ENCODE measurements at places on chromosomes 6 and 20.

GRCh38 chr6:161394437-161394836 is 120.6 kb upstream of the AGPAT4 start:
- no peak for DNase-seq

DNA sequence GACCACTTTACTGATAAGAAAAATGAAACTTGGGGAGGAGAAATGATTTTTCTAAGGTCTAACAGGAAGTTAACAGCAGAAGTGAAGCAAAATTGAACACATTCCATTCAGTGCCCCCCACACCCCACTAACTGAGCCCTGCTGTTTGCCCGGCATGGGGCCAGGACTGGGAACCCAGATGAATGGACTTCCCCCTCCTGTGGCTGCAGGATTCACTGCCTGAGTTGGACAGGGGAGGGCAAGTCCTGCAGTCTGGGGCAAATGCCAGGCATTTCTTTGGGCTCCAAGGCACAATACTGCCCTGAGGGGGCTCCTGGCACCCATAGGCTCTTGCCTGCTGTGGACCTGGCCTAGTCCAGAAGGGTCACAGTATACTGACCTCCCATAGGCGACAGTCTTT is 28.3 kb downstream of the FYN start:
- DNase-seq, result no peak

- no peak for DNase-seq
Observed at GRCh38 chr20:40863355-40863919, 165.2 kb upstream of the TOP1 start.

DNA sequence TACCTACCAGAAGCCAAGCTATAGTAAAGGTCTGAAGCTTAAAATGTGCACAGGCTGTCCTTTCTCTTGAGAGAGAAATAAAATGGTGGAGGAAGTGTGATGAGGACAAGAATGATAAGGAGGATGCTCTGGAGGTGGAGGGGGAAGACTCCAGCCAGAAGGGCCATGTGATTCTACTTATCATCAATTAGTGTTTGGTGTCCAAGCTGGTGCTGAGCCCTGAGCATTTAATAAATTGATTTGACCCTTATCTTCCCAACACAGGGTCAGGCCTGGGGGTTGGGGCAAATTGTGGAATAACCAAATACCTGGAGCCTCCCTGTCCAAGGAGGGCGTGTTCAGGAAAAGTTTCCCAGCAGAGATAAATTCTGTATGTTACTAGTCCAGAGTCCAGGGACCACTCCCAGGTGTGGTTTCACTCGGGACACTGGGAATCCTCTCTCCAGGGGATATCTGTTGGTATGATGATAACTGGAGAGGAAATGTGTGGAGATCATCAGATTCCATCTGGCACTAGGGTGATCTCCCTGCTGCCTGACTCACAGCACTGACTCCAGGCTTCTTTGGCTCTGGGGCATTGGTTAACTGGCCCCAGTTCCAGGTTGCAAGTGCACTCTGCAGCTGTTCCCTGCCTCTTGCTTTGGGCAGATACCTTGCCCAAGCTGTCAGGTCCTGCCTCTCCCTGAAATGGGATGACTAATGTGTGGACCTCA is 3.8 kb upstream of the MYBL2 start:
- no peak for DNase-seq

GRCh38 chr20:55390791-55391190 is 614.5 kb downstream of the CBLN4 start:
- no peak for DNase-seq

- DNase-seq, result no peak
Observed at GRCh38 chr20:53098621-53099020, 126.5 kb downstream of the TSHZ2 start.

DNA sequence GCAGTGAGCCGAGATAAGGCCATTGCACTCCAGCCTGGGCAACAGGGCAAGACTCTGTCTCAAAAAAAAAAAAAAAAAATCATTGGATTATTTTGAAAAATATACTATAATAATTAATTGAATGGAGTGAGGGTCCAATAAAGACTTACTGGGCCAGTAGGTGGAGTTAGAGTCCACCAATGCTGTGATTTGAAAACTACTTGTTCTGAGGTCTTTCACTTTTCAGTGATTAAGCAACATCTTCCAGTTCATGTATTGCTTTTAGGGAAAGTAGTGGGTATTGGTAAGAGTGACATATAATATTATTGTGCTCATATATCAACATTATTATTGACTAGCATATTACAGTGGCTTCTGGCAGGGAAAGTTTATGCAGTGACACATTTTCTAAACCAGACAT is 530.3 kb downstream of the KHDRBS2 start:
- DNase-seq, result no peak

- no peak for DNase-seq
Observed at GRCh38 chr6:75393806-75394205, 99.8 kb downstream of the FILIP1 start.

- no peak for DNase-seq
Observed at GRCh38 chr6:81831274-81831673, 78.8 kb upstream of the TENT5A start.

- no peak for DNase-seq
Observed at GRCh38 chr6:29764422-29765196, 41.4 kb downstream of the HLA-F start.

DNA sequence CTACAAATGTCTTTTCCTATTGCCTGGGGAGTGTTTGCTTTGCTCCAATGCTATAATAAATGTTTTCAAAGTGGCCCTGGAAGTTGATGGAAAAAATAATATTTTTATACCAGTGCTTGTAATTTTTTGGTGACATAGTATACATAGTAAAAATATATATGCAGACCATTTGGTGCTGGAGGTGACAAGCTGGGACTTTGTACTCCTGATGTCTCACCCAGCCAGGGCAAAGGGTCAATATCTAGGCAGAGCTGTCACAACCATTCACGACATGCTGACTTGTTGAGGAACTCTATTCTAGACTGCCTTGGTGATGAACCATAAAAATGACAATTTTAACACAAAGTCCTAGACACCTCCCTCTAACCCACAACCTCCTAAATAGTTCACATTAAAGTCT is 203.0 kb downstream of the PLCB1 start:
- DNase-seq, result no peak

GRCh38 chr6:30568245-30568644 is 3.0 kb upstream of the ABCF1 start:
- no peak for DNase-seq

DNA sequence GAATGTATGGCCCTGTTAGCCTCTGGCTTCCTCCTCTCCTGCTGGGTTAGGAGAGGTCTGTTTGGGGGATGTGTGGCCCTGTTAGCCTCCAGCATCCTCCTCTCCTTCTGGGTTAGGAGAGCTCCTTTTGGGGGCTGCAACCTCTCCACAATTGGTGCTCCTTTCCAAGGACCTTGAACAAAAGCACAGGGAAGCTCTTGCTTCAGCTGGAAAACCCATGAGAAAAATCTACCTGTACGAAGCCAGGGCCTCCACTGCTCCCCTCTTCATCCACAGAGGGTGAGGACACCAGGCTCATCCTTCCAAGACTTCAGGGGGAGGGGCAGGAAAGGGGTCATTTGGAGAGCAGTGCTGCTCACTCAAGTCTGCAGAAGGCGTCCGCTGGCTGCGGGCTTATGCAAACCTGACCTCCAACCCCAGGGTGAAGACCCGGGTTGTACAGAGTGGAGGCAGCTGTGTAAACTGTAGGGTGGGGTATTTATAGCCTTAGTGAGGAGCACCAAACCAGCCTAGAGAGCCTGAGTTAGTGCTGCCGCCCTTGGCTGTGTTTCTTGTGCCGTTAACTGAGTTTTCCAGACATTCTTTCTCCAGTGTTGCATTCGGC is 62.1 kb downstream of the SLC24A3 start:
- DNase-seq, result no peak

DNA sequence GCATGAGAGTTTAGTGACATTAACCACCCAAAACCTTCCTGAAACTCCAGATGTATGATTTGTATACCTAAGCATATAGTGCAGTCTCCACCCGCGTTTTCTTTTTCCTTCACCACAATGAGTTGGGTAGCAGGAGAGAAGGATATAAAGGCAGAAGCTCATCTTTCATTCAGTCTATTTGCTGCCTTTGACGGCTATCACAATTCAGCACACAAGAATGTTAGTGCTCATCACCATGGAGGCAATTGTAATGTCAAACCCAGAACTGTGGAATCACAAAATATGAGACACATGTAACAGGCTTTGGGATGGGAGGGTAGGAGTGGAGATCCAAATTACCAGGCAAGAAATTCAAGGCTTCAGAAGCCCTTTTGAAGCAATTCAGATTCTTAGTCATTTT is 17.6 kb downstream of the ZHX3 start:
- DNase-seq, result no peak

DNA sequence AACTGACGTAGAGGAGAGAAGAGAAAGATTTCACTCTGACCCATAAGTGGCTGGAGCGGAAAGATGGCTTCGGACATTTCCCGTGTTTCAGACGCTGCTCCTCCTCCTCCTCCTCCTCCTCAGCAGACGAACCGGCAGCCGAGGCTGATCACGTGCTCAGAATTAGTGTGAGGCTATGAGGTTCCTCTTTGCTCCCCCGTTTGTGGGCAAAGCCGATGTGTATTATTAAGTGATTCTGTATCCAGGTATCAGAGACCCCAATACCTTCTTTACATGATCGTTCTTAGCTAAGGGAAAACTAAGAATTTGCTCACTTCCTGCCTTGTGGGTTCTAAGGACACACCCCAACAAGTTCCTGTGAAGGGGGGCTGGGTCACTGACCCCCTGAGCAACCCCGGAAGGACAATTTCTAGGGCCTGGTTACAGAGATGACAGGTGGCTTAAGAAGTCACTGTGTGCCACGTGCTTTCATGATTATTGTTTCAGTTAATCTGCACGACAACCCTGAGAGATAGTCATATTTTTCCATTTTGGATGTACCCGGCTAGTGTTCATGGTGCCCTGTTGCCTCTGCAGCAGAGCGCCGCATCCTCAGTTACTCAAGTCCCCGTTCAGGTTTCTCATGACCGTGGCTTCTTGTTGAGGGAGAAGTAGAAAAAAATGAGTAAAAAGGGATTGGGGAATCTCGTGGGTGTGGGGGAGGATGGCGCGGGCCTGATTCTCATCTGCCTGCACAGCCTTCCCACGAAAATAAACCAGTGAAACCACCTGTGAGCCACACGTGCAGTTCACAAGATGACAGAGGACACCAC is 671.8 kb downstream of the QKI start:
- no peak for DNase-seq

DNA sequence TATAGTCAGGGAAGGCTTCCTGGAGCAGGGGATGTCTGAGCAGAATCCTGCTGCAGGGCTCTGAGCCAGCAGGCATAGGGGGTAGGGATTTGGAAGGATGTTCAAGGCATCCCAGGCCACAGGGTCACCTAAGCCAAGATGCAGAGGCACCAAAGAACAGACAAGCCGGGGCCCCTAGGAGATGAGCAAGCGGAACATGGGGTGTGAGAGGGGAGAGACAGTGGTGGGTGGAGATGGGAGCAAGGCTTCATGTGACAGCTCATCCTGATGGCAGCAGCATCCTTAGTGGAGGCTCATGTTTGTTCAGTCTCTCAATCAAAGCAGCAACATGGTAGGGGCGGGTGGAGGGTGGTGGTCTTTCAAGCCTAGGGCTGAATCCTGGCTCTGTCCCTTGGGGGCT is 29.8 kb upstream of the TCP11 start:
- DNase-seq, result no peak

GRCh38 chr6:79436241-79436640 is 101.0 kb downstream of the LCA5 start:
- no peak for DNase-seq

DNA sequence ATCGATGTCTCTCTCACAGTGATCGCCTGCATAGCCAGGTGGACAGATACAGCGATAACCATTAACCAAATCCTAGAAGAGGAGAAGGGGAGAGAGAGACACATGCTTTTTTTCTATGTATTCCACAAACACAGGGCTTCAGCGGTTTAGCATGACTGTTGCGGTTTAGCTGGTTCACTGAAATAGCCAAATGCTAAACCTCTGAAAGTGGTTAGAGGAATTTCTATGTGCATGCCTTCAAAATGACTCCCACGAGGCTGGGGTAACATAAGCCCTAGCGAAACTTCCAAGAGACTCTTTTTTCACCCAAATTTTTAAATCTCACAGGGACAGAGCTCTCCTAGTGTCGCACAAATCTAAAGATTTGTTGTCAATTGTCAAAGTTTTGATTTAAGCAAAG is 25.1 kb downstream of the JAG1 start:
- no peak for DNase-seq

DNA sequence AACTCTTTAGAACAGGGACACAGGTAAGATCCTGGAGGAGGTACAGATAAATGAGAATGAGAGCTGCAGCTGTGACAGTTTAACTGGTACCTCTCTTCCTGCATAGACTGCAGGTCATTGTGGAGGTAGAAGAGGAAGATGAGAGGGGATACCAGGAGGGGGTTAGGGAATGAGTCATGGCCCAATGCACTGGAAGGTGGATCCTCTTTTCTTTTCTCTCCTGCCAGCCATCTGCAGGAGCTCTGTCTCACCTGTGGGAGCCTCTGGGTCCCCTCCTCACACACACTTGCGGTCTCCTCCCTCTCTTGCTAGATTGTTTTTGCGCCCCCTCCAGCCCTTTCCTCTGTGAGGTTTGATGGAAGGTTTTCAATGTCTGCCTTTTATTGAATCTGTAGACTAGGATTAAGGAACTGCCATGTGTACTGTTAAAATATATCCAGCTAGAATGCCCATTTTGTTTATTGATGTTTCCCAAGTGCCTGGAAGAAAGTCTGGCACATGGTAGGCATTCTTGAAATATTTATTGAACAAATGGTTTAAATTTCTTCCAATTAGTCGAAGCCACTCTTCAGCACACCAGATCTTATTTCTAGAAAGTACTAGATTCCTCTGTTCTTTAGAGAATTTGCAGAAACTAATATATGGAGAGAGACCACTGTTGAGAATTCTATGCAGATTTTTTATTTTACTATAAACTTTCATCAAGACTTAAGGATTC is 13.0 kb downstream of the C6orf163 start:
- no peak for DNase-seq

- DNase-seq, result no peak
Observed at GRCh38 chr6:108434222-108434621, 126.5 kb upstream of the FOXO3 start.

DNA sequence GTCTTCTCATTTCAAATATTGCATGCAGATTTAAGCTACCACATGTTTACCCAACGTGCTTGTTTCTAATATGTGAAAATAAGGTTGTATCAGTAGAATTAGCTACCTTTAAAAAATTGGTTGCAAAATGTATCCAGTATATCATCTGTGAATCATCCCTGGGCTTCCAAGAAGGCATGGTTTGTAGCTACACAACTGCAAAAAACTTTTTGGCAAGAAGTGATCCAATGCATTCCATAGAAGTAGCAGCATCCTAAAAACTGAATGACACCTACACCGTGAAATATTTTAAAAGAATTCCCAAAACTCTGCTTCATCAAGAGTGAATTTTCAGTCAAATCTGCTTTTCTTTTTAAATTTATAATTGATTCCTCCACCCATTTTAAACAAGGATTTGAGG is 89.1 kb downstream of the AIG1 start:
- DNase-seq, result no peak

GRCh38 chr20:36672991-36673390 is 27.0 kb upstream of the SLA2 start:
- DNase-seq, result no peak

Data from thymus (tissue), 14 donors.